SHP77 treated with DMSO at 0.1 percent for 48 hours (cell line): ENCODE measurements at places on chromosomes 6 and 20.

DNA sequence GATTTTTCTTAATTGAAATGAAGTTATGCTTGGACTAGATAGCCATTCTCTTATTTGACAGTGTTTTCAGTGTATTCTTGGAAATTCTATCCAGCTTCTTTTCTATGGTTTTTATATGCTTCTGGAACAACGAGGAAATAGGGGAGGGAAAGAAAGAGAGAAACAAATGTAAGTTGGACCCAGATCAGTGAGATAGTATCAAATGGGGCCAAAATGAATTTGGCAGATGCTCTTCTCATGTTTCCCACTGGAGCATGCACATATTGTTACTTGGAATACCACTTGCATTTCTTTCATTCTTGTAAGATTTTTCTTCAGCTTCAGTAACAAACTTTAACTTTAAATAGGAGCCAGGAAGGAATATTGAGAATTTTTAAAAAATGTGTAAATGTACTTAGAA lies 312.3 kb downstream of the PRL start:
- DNase-seq: no peak

DNA sequence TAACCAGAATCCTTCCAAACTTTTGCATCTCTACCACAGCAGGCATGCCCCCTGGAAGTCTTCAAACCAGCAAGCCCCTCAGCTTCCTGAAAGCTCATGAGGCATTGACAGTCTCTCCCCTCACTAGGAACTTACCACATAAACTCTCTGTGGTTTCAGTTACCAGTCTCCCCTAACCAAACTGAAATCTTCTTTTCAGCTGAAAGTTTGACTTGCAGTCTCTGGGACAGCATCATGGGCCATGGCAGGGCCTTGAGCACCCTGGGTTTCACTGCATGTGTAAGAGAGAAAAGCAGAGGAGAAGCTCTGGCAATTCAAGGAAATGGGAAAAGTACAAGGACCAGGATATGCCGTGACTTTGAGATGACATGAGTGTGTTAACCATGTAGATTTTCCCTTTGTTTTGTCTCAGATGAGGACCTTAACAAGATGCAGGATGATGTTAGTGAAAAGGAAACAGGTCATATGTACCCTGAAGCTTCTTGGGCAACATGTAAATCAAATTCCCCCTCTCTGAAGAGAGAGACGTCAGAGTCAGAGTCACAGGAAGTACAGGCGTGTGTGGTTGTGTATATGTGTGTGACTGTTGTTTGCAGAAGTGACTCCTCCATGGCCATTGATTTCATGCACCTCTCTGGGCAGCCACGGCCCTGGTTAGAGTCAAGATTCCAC lies 106.3 kb downstream of the TNFRSF21 start:
- DNase-seq: no peak

GRCh38 chr6:163667372-163668060 lies 253.0 kb downstream of the QKI start:
- no peak for DNase-seq

DNA sequence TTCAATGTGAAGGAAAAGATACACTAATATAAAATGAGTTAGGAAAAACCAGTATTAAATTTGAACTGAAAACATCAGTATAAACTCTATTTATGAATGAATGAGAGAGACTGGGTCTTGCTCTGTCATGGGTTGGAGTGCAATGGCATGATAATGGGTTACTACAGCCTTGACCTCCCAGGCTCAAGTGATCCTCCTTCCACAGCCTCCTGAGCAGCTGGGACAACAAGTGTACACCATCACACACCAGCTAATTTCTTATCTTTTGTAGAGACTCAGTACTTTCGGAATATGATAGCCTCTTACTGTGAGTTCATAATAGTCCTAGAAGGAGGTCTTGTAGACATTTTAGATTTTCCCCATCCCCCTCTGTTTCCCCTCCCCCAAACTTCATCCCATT lies 21.4 kb downstream of the KCTD20 start:
- no peak for DNase-seq

DNA sequence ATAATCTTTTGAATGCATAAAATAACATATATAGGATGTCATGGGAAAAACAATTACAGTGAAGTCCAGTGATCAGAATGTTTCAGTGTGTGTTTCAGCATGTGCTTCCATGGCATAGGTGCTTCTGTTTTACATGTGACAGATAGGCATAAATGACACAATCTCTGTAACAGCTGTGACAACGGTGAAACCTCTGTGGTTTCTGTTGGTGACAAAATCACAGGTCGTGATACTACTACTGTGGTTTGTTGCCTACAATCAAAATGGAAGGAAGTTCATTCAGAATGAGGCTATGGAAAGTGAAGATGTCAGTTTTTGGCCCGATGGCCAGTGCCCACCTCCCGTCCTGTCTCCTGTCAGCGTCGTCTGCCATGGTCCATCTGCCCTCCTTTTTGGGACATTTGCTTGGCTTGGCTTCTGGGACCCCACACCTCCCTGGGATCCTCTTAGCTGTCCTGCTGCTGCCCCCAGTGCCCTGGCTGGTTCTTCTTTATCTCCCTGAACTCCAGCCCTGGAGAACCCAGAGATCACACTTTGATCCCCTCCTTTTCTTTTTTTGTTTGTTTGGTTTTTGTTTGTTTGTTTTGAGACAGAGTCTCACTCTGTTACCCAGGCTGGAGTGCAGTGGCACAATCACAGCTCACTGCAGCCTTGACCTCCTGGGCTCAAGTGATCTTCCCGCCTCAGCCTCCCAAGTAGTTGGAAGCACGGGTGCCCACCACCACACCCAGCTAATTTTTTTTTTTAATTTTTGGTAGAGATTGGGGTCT lies 79.3 kb upstream of the NAA20 start:
- DNase-seq: no peak

GRCh38 chr6:5478380-5478779 lies 217.1 kb downstream of the FARS2 start:
- no peak for DNase-seq

GRCh38 chr20:7585126-7585679 lies 355.1 kb downstream of the HAO1 start:
- no peak for DNase-seq

DNA sequence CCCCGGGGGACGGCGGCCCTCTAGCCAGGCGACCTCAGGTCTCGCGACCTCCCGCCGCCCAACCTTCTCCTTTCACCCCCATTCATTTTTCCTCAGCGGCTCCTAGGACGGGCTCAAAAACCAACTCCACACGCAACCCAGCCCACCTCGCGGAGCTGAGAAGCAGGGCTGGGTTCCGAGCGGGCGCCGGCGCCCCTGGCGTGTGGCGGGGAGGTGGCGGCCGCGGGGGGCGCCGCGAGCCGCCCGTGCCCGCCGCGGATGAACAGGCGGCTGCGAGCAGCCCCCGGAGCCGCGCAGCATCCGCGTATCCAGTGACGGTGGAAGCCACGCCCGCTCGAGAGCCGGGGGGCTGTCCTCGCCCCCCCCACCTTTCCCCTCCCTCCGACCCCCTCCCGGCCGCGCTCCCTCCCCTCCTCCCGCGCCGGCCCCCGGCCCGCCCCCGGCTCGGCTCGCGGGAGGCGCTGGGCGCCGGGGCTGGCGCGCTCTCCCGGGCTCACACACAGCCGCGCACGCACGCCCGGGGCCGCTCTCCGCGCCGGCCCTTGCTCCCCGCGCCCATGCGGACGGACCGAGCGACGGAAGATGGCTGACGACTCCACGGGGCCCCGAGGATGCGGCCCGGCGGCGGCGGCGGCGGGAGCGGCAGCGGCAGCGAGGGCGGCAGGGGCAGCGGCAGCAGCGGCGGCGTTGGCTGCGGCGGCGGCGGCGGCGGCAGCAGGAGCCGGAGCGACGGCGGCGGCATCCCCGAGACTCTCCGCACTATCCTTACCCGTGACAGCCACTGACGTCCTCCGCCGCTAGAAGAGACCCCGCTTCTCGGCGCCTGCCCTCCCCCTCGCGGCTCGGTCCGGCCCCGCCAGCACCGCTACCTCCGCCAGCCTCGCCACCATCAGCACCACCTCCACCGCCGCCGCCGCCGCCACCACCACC lies at the start of gene SOBP:
TSS of gene SOBP (plus strand) at position 482 of the 930 bp plus-strand sequence. CDS start 500 bp downstream, outside the sequence.
- DNase-seq: peak; percentile 49

DNA sequence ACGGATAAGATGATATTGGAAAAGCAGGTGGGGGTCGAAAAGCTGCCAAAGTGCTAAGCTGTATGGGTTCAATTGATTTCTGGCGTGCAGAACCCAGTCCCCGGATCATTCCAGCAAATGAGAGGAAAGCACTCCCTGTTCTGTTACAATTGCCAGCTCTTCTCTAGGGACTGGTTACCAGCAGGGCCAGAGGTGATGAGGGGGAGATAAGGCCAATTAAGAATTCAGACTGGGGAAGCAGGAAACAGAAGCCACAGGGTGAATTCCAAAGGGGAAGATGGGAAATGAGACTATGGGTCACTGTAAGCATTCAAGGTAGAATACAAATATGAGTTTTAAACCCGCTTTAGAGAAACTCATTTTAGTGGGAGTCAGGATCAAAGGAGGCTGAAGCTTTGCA lies 349.4 kb upstream of the MAP3K7 start:
- no peak for DNase-seq

GRCh38 chr6:150694889-150695288 lies 95.2 kb downstream of the PLEKHG1 start:
- no peak for DNase-seq

DNA sequence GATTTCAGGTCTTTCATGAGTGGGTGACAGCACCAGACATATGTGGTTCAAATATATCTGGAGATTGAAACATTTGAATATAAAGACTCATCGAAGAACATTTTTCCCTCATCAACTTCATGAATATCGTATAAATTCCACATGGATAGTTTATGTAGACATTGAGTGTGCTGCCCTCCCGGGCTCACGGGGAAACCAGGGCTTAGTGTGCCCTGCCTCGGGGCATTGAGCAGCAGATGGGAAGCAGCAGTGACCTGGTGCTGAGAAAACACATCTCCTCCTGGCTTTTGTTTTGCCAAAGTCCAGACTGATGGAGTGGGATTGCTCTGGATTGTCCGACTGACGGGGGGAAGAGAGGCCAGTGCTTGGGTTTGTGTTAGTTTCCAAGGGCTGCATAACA lies 17.8 kb upstream of the SLC2A12 start:
- DNase-seq: no peak

- no peak for DNase-seq
Observed at GRCh38 chr6:51541847-51542246, 545.6 kb downstream of the PKHD1 start.

DNA sequence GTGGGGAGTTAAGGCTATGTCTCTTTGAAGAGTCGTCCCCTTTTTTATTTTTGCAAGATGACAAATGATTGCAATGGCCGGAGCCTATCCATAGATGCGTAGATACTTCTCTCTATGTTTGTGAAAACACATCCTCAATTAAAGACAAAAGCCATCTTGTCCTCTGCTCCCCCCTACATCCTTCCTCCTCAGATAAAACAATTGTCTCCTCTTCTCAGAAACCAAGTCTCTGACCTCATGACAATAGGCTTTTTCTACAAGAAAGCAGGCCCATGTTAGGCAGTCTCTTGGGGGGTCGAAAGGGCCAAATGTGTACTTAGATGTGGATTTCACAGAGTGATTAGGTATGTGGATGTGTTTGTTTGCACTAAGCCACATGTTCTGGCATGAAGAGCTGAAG lies 51.1 kb upstream of the SSTR4 start:
- DNase-seq: no peak

DNA sequence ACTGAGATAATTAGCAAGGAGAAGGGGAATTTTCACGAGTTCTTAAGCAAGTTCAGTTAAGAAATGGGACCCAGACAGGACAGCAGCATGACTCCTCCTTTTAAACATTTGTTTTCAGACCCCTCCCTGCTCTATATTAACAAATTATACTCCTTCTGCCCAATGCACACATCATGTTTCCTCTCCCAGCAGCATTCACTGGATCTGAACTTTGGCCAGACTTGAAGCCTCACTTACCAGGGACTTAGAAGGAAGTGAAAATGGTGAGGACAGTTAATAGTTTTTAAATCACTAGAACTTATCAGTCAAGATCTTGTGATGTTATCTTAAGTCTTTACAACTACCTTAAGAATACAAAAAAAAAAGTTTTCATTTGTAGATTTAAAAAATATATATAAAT lies 1174.7 kb upstream of the MAP3K7 start:
- no peak for DNase-seq

- DNase-seq: no peak
Observed at GRCh38 chr6:75171567-75171966, 34.3 kb downstream of the COL12A1 start.

GRCh38 chr6:116996842-116997241 lies 119.8 kb downstream of the RFX6 start:
- no peak for DNase-seq

GRCh38 chr6:140107216-140107615 lies 732.8 kb upstream of the CITED2 start:
- no peak for DNase-seq

DNA sequence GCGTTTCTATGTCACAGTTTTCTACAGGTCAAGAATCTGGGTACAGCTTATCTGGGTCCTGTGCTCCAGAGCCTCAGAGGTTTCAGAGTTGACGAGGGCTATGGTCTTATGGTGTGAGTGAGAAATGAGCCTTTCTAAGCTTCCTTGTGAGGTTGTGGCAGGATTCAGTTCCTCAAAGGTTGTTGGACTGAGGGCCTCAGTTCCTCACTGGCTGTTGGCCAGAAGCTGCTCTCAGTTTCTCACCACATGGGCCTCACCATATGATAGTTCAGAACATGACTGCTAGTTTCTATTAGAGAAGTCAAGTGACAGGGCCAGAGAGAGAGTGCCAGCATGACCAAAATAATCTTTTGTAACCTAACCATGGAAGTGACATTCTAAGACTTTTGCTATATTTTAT lies 96.1 kb downstream of the NUS1 start:
- DNase-seq: no peak

DNA sequence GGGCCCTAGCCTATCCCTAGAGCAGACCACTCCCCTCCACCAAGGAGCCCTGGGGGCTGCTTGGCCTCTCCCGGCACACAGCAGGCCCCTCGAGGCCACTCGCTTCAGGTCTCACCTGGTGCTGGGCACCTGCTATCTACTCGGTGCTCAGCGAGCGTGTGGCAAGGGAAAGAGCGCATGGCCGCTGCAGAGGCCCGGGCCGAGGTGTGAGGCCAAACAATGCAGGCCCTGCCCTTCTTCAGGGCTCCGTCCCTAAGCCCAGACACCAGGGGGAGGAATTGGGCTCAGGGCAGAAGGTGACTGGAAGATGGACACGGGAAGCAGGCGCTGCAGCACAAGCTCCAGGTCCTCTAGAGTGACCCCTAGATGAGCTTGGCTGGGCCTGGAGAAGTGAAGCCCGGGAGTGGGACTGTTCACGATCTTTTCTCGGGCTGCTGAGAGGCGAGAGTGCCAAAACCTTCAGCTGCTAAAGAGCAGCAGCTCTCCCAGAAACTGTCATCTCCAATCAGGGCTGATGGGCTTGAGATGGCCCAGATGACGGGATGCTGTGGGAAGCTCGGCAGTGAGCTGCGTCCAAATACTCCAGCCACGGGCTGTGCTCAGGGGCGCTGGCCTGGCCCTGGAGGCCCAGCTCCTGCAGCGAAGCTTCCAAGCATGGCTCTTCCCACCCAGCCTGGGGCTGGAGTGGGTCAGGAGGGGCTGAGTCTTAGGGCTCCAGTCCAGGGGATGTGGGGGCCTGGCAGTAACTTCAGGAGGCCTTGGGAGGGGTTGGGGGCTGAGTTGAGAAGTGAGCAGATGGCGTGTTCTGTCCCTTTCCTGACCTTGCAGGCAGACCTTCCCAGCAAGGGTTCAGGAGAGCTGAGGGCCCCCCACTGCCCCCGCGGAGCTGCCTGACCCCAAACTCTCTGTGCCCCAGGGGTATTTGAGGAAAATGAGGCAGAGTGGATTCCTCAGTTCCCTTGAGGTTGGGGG lies 43.7 kb downstream of the APCDD1L start:
- no peak for DNase-seq
